ENCODE measurements at places on chromosomes 5 and 9.

GRCh38 chr9:132742821-132743311 lies 72.6 kb downstream of the GTF3C4 start:
- DNase-seq: no peak

- no peak for DNase-seq
Measured at GRCh38 chr5:32707418-32707997, 3.6 kb upstream of the NPR3 start.

GRCh38 chr5:72079288-72079687 lies 28.0 kb upstream of the MAP1B start:
- no peak for DNase-seq

DNA sequence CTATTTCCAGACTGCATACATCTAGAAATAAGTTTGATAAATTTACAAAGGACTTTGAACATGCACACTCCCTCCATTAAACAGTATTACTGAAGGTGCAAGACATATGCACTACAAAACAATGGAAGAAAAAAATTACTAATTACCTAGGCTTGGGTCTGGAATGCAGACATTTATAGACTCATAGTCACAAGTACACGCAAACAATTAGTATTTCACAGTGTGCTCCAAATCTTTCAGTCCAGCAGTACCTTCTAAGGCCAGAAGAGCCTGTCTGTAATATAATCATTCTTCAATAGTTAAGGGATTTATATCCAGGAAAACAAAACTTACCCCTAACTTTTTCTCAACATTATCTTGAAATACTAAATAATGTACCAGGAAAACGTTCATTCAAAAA lies 11.2 kb downstream of the RICTOR start:
- DNase-seq: no peak

GRCh38 chr9:81666123-81666522 lies 23.2 kb downstream of the TLE1 start:
- DNase-seq: no peak

- DNase-seq: no peak
Measured at GRCh38 chr9:78311886-78312524, 15.1 kb downstream of the PSAT1 start.

DNA sequence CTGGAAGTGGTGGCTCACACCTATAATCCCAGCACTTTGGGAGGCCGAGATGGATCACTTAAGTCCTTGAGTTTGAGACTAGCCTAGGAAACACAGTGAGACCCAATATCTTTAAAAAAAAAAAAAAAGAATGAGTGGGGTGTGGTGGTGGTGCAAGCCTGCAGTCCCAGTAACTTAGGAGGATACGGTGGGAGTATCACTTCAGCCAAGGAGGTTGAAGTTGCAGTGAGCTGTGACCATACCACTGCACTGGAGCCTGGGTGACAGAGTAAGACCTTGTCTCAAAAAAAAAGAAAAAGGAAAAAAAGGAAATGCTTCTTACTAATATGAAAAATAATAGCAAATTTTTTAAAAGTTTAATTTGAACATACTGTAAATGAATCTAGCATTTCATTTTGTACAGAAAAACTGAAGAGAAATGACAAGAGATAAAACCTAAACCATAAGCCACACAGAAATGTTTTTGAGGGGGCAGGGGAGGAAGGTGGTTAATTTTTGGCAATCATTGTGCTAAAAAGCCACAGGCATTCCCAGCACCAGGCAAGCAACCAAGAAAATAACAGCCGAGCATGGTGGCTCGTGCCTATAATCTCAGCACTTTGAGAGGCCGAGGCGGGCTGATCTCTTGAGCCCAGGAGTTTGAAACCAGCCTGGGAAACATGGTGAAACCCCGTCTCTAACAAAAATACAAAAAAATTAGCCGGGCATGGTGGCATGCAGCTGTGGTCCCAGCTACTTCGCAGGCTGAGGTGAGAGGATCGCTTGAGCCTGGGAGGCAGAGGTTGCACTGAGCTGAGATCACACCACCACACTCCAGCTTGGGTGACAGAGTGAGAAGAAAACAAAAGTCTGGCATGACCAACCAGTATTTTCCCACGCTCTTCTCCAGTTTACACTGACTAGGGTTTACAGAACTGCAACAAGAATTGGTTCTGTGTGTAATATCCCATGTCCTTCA lies 114.5 kb upstream of the NR5A1 start:
- DNase-seq: no peak

GRCh38 chr5:159638954-159639559 lies 277.2 kb upstream of the ADRA1B start:
- no peak for DNase-seq

DNA sequence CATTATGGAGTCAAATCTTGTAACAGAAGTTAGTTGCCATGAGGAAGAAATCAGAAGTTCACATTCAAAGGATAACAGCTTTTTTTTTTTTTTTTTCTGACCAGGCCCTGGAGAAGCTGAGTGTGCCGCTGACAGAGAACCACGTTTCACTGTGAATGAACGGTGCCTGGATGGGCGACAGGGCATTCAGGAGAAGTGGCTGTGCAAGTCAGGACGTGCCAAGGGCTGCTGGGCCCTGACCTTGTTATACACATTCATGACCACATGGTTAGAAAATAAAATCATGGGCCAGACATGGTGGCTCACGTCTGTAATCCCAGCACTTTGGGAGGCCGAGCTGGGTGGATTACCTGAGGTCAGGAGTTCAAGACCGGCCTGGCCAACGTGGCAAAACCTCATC lies 91.6 kb downstream of the ANKH start:
- no peak for DNase-seq

- DNase-seq: no peak
Measured at GRCh38 chr5:59873113-59873512, 20.4 kb downstream of the PDE4D start.

GRCh38 chr5:107876261-107876660 lies 205.5 kb upstream of the EFNA5 start:
- DNase-seq: no peak

- no peak for DNase-seq
Measured at GRCh38 chr9:110468950-110469349, 110.6 kb downstream of the SVEP1 start.

DNA sequence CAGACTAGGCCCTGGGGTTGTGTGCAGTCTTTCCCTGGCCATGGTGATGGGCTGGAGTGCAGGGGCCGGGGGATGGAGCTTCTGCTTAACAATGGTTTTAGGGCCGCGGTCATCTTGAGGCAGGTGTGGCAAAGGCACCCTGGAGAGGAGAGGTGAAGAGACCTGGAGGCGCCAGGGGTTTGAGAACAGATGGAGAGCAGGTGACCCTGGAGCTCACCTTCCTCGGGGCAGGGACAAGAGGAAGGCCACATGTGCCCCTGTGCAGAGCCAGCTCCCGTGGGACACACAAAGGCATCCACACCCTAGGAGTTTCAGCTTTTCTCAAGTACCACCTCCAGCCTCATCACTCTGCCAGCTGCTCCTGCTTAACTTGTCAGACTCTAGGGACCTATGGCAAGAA lies 46.4 kb upstream of the SH3GL2 start:
- no peak for DNase-seq

DNA sequence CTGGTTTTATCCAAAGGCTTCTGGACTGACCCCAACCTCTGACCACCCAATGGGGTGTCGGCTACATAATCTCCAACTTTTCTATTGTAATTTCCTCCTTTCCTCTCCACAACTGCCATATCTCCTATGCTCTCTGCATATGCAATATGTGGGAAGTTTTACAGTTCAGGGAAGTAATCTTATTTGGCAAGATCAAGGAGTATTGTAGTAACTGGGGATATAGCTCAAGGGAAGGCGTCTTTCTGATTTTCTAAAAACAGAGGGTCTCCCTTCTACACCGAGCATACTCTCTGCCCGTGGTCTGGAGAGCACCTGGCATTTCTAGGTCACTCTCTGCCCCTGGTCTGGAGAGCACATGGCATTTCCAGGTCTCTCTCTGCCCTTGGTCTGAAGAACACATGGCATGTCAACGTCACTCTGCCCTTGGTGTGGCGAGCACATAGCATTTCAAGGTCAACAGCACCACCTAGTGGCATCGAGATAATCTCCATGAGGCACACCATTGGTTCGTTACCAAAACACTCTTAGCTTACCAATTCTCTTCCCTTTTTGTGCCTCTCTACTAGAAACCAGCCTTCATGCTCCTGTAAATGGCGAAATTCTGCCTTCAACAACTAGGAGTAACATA lies 616.4 kb upstream of the NUDT12 start:
- peak; percentile 25 for DNase-seq

DNA sequence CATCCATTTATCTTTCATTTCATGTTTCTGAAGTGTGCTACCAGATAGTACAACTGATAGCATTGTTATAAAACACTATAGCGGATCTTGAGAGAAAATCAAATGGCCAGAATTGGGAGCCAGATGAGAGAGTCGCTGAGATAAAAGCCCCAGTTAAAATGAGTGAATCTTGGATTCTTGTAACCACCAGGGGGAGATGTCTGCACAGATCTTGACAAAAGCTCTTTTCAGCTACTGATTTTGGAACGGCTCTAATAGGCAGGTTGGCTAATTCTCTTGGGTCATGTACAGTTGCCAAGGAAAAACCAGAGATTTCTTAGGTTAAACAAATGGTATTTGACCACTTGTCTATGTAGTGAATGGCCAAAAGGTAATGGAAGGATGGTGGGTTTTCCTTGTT lies 21.7 kb downstream of the F2RL2 start:
- DNase-seq: no peak

- DNase-seq: no peak
Measured at GRCh38 chr9:14043483-14043882, 270.5 kb downstream of the NFIB start.

- no peak for DNase-seq
Measured at GRCh38 chr9:122090287-122090883, 2.7 kb downstream of the TTLL11 start.

- DNase-seq: no peak
Measured at GRCh38 chr9:2128141-2128540, 113.0 kb downstream of the SMARCA2 start.

DNA sequence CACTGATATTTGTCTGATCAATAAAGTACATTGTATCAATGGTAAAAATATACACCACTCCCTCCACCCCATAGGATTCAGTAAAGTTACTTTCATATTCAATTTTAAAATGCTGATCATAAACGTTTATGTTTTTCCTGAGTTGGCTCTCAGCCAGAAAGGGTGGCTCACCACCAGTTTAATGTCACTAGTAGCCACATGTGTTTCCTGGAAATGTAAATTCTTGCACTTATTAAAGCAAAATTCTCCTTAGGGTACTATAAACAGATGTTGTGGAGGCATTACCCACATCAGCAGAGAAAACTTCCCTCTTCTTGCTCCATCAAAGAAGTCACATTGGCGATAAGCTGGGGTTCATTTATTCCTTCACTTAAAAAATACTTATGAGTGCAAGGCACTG lies 210.3 kb downstream of the SREK1 start:
- DNase-seq: no peak

DNA sequence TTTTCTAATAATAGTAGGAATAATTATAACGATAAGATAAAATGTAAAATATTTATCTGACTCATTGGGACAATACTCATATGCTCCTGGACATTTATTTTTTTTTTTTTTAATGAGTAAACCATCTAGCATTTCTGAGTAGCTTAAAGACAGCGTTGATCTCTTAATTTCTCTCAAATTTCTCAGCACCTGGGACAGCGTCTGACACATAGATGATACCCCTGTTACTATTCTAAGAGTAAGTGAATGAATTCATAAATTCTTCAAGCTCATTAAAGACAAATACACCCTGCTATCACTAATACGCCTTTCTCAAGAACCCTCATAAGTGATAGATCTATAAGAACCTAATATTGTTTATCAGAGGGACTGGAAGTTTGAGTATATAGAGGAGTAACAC lies 12.0 kb upstream of the HTR4 start:
- no peak for DNase-seq

DNA sequence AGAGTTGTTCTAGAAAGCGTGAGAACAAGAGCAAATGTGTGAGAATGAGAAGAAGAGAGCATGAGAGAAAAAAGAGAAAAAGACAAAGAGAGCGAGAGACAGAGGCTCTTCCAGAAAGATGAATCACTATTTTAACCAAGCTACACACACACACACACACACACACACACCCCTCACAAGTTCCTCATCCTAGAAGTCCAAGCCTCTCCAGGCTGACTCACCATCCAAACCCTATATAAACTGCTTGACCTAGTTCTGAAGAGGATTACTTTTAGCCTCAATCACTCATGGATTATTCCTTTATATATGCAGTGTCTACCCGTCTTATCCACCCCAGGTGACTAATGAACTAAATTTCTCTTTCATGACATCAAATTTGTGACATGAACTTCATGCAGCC lies 37.6 kb downstream of the C9orf57 start:
- DNase-seq: no peak

- no peak for DNase-seq
Measured at GRCh38 chr9:132151118-132151517, 10.7 kb upstream of the NTNG2 start.

GRCh38 chr5:62982348-62982747 lies 403.7 kb downstream of the LRRC70 start:
- DNase-seq: no peak

- DNase-seq: no peak
Measured at GRCh38 chr5:152689250-152689711, 284.2 kb upstream of the NMUR2 start.

DNA sequence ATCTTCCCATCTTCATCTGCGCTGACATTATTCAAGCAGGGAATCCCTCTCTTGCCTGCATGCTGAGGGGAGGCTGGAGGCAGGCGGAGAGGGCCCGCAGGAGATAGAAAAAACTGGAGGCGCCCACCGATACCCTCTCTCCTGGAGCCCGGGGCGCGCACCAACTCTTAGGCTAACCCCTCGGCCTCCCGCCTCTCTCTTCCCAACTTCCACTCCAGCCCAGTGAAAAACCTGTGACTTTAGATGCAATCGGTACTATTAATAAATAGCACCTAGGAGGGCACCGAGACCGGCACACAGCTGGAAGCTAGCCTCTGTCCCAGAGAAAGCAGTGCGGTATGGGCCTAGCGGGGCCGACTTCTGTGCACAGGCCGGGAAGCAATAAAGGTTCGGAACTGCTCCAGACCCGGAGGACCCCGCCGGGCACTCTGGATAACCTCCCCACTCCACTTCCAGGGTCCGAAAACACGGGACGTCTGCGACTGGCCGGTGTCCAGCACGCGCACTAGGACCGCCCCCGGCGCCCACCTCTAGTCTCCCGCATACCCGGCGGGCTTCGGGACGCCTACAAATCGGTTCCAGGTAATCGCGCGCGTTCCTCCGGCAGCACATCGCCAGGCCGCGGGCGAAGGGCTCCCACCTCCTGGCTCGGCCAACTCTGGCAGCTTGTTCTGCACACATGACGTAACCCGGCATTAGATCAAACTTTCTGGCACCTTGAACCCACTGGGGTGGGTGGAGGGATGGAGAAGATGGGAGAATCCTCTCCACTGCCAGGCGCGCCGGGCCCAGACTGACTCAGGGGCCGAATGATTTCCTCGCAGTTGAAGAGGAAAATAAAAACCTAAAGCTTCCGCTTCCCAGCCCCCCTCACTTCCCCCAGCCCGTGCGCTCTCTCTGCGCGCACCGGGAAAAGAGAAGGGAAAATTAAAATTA lies 1.4 kb downstream of the EFNA5 start:
- no peak for DNase-seq

- DNase-seq: no peak
Measured at GRCh38 chr9:95740217-95741004, 135.1 kb upstream of the ERCC6L2 start.

- no peak for DNase-seq
Measured at GRCh38 chr5:170785416-170785815, 1.9 kb downstream of the GABRP start.

GRCh38 chr9:130347931-130348330 lies 82.4 kb downstream of the HMCN2 start:
- no peak for DNase-seq

- no peak for DNase-seq
Measured at GRCh38 chr5:133431326-133431865, 180.9 kb downstream of the FSTL4 start.

GRCh38 chr5:61619777-61620518 lies 287.9 kb downstream of the ZSWIM6 start:
- DNase-seq: no peak

GRCh38 chr9:127706836-127707241 lies at the start of gene CFAP157:
TSS of gene CFAP157 (plus strand) at chr9:127706988. CDS start at chr9:127707032, 44 bp downstream.
- DNase-seq: no peak

Measured in SIG-M5 (cell line).